ENCODE measurements at places on chromosomes 16 and 17.

DNA sequence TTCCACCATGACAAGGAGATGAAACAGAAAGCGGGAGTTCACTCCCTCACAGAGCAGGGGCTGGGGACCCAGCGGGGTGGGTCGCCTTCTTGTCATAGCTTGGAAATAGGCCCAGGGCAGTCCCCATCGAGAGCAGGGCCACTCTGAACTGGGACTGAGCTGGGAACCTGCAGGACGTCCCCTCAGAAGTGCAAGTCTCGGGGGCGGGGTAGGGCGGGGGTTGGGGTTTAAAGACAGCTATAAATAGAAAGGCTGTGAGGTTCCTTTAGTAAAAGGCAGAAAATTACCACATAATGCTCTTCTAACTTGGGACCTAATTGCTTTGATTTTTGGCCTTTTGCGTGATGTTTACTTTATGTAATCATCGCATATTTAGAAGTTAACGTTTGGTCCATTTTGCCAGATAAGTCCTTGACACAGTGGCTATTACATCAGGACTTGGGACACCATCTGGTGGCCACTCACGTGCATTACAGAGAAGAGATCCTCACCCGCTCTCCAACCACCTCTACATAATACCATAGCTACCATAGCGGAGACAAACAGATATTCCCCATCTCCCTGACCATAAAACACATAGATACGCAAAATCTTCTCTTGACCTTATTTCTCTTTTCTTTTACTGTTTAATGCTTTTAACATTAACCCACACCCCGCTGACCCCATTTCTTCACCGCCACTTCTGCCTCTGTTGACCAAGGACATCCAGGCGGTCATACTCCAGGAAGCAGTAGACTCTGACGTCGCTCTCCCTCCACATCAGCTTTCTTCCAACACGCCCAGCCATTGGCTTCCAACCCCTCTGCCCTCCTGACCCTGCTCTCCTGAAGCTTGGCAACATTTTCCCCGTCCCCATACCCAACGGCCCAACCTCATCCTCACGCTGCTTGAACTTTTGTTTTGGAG, 27.5 kb upstream of the PIK3R6 start:
- peak; percentile 76 for DNase-seq

- peak; percentile 62 for DNase-seq
Measured at GRCh38 chr16:84484579-84485254, 19.7 kb downstream of the MEAK7 start.

DNA sequence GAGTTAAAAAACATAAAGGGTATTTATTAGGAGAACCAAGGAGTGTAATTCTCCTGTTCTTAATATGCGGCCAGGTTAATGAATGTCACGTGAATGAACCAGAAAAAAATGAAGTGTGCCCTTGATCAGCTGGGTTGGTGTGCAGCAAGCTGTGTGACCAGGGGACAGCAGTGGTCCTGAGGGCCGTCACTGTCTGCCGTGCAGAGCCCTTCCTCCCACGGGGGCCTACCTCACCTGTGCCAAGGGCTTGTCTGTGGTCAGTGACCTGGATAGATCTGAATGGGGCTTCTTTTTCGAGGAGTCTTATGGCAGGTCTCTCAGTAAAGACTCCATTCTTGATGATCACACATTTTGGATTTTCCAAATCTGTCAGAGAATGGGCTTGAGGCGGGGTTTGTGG, 17.7 kb upstream of the STH start:
- no peak for DNase-seq

DNA sequence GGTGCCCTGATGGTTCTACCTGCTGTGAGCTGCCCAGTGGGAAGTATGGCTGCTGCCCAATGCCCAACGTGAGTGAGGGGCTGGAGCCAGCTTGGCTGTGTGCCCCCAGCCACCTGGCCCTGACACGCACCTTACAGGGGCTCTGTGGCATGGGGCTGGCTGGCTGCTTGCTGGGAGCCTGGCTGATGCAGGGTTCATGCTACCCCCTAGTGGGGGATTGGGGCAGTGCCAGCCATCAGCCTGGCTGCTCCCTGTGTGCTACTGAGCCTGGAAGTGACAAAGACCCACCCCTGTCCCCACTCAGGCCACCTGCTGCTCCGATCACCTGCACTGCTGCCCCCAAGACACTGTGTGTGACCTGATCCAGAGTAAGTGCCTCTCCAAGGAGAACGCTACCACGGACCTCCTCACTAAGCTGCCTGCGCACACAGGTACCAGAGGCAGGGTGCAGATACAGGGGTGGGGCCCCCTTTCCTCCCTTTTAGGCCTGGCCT, 5.7 kb downstream of the GRN start:
- peak; percentile 66 for DNase-seq

GRCh38 chr17:27295945-27296344, 2.0 kb downstream of the WSB1 start:
- DNase-seq, result peak; percentile 17

DNA sequence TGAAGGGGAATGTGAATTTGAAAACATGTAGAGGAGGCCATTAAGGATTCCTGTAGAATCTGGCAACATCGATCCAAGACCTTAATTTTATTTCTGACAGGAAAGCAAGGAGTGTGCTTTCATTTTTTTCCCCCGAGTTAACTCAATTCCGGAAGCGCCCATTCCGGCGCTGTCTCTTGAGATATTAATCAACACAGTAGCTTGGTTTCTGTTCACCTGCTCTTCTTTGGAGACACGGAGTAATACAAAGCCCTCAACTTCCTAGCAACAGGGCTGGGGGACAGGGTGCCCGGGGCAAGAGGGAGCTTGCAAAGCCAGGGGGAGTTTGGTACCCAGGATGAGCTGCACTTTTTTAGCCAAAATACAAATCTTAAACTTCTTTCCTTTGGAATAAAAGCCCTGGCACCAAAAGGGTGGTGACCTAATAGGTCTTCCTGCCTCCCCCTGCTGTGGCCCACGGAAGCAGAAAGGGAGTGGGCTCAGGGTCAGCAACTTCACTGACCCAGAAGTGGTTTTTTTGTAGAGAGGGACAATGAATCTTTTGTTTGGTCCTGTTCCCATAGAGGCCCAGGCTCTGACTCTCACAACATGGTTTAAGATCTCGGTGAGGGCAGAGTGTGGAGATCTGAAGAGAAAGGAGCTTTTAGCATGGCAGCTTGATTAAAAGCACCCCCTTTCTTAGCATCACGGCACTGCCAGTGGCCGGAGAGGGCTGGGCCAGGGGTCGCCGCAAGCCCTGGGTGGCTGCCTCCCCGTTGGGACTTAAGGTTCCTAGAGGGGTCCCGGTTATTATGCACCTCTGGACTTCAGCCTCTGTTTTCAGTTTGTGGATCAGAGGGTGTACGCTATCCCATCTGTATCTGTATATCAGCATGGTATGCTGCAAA, 207.3 kb downstream of the CCDC182 start:
- DNase-seq, result no peak

DNA sequence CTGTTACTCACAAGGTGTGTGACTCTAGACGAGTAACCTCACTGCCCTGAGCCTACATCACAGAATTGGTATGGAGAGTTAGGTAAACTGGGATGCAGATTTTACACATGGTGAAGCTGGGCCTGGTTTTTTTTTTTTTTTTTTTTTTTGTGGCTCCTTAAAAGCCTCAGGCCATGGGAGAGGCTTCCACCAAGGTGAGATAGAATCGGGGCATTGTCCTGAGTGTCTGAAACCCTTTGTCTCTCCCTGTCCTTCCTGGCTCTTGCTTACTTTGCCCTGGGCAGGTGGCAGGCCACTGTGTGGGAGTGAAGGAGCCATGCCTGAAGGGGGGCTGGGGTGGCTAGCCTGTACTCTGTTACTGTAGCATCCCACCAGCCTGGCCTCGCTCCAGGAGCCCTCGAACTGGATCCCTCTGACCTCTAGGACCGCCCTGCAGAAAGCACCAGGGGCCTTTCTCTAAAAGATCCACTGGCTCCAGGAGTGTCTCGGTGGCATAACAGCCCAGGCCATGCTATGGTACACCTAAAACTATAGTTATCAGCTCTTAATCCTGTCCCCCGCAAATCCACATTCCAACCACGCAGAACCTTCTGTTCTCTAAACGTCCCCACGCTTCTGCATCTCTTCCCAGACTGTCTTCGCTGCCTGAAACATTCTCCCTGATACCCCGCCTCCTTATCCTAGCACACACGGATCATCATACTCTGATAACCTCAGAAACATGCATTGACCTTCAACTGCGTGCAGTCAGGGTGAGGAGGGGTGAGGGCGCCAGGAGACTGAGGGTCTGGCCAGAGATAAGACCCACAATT, 1.7 kb upstream of the SLC13A2 start:
- DNase-seq, result no peak

GRCh38 chr16:54703339-54703738, 227.3 kb upstream of the IRX5 start:
- DNase-seq, result no peak

GRCh38 chr17:63433746-63434591, 12.1 kb downstream of the CYB561 start:
- peak; percentile 99 for DNase-seq

- DNase-seq, result no peak
Measured at GRCh38 chr16:79613009-79613408, 12.5 kb upstream of the MAF start.

DNA sequence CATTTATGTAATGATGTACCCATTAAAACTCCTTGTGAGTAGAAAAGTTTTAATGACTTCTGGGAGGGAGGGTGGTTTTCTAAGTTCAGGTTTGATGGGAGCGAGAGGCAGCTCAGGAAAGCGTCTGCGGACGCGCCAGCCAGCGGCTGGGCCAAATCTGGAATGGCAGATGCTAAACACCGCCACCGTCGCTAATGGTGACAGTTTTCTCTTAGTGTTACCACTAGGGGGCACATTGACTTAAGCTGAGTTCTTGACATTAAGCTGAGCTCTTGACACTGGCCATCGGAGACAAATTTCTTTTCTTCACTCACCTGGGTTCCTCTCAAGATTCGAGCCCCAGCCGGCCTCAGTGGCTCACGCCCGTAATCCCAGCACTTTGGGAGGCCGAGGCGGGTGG, 6.7 kb downstream of the TRPV1 start:
- peak; percentile 24 for DNase-seq

DNA sequence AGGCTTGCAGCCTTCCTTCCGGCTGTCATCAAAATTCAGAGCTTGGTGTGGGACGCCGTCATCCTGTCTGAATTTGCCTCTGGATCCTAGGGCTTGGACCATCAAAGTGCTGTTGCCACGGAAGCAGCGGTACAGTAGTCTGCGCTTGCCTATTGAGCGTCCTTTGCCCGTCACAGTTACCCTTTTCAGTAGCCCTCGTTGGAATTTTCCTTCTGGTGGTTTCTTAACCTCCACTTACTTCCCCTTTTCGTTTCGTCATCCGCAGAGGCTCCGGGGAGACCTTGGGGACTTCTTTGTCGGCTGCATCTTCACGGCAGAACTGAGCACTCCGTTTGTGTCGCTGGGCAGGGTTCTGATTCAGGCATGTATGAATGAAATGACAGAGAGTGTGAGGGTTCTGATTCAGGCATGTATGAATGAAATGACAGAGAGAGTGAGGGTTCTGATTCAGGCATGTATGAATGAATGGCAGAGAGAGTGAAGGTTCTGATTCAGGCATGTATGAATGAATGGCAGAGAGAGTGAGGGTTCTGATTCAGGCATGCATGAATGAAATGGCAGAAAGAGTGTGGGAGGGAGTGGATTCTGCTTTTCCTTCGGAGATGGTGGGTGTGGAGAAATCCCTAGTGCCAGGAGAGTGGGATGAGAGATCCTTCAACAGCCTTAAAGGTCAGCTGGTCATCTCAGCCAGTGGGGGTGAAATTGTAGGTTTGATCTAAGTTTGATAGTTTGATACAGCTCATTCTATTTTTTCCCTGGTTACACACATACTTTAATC, 8.0 kb downstream of the TLCD3A start:
- no peak for DNase-seq

All from EH (cell line).